ENCODE measurements at places on chromosomes 6 and 20.

DNA sequence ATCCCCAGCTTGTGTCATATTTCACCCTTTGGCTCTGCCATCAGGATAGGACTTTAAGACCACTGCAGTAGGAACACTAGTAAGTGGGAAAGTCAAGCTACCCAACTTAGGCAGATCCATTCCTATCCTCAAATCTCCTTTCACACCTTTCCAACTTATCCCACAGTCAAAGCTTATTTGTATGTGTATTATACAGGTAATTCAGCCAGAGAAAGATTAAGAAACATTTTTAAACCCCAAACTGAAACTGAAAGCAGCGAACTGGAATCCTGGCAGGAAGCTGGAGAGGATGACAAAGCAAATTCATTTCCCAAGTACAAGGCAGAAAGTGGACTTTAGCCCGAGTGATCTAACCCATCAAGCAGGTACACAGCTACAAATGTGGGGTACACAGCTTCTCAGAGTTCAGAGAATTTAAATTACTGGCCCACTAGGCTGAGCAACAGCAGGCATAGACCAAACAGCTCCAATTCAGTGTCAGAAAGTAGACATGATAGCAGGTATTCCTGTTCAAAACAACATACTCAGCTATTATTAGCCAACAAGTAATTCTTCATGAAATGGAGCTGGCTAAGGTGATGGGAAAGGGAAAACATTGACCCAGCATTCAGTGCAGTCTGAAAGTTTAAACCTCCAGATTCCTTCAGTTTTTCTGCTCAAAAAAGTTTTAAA is 39.1 kb downstream of the ILRUN start:
- DNase-seq = no peak

DNA sequence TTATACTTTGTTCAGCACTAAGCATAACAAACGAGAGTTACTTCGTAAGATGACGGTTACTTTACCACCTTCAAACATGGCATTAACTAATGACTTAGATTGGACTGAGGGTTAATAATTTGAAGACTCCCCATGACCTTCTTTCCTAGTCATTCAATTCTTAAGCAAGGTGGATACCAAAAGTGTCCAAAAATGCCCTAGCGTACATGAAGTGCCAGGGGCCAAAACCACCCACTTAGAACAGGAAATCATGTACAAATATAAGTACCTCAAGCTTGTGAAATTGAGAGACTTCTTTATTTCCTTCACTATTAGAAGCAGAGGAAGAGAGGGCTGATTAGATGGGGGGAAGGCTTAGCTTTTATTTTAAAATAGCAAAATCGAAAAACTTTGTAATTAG is 166.4 kb downstream of the ATXN1 start:
- no peak for DNase-seq

DNA sequence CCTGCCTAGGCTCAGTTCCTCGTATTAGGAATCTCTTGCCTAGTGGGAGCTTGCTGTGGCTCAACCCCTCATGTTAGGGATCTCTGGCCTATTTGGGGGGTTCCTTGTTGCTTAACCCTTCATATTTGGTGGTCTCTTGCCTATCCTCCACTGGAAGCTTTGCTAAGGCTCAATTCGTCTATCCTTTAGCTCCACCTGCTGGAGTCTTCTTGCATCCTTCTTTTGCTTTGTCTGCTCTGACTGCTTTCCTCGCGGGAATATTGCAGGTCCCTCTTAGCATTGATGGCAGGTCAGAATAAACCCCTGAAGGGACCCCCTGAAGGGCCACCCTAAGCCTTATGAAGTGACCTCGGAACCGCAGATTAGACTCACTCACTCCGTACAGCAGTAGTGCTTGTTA is 203.0 kb upstream of the TBX18 start:
- no peak for DNase-seq

GRCh38 chr6:3297909-3298308 is 39.2 kb downstream of the PSMG4 start:
- no peak for DNase-seq

GRCh38 chr6:153131037-153131981 is at the start of gene RGS17:
RGS17 (minus strand) TSS chr6:153131282; CDS start chr6:153044018, 87,264 bp downstream.
- DNase-seq = peak; percentile 44

GRCh38 chr20:22581437-22582385 is 2.7 kb downstream of the FOXA2 start:
- DNase-seq = no peak

GRCh38 chr6:145340256-145340655 is 395.1 kb downstream of the EPM2A start:
- no peak for DNase-seq

DNA sequence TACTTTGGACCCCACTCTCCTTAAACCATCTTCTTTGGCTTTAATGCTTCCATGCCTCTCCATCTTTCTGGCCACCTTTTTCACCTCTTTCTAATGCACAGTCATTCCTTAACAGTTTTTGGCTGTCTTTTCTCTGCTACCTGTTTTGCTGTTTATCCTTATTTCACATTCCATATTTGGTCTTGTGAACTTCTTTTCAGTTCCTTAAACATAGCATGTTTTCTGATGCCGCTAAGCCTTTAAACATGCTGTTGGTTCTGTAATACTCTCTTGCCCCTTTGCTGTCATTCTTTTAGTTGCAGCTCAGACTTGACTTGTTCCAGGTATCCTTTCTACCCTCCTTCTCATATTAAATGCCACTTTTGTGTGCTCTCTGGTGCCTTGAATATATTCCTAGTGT is 35.8 kb downstream of the TOP1 start:
- DNase-seq = no peak

DNA sequence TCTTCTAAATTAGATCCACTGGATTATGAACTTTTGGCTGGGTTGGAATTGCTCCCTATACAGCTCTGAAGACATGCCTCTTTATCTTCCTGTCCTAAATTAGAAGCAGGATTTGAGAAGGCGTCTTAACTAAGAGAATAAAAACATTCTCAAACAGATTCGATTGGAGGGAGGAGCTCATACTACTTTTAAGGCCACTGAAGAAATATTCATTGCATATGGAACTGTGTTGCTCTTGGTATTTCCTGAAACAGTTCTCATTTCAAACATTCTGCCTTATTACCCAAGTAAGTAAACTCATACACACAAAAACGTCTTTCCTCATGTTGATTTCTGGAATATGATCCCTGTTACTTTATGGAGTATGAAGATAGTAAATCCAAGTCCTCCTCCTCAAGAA is 519.7 kb upstream of the CDH4 start:
- no peak for DNase-seq
